Fibroblast of skin of left quadriceps (primary cell): ENCODE measurements at places on chromosomes 1 and 21.

DNA sequence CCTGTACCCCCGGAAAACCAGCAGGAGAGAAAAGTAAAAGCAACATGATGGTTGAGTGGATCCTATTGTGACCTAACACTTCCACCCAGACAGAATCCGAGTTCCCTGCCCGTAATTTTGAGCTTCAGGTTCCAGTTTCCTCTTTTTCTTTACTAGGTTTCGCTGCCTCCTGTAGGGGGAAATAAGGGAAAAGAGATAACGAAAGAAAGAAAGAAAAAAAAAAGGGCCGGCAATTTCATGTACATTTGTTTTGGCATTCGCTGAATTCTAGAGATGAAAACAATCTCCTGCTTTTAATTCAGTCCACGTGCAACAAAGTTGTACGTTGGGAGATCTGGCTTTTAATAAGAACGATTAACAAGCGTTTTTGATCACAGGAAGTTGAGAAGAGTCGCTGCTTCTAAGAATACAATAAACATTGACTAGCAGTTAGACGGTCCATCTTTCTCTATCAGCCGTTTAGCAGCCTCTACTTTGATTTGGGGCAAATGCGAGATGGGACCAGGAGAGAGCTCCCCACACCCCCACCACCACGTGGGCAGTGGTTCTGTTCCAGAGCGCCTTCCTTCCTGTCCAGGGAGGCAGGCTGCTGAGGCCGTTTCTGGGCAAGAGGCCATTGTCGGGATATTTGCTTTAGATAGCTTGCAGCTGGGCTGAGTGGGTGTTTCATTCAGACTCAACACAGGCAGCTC, 155.9 kb upstream of the RUNX1 start:
- peak; percentile 69 for DNase-seq

DNA sequence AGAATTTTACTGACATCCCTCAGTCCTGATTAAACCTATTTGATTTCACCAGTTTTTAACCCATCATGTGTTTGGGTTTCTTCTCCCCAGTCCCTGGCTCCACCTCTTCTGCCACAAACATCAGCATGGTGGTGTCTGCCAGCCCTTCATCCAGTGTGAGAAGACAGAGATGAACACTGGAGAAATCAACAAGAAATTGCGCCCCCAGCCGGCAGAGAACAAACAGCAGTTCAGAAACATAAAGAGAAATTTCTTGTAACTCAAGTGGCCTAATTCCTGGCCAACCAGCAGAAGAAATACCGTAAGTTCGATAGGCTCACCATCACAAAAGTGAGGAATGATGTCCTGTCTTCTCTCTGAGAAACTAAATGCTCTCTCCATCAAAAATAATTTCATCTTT, 18.3 kb downstream of the S100A11 start:
- no peak for DNase-seq

DNA sequence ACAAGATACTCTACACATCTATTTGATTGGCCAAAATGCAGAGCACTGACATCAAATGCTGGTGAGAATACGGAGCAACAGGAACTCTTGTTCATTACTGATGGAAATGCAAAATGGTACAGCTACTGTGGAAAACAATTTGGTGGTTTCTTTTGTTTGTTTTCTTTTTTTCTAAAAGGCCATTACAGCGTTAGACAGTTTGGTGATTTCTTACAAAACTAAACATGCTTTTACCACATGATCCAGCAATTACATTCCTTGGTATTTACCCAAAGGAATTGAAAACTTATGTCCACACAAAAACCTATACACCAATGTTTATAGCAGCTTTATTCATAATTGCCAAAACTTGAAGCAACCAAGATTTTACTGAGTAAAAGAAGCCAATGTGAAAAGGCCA, 66.4 kb upstream of the FBXO28 start:
- no peak for DNase-seq

DNA sequence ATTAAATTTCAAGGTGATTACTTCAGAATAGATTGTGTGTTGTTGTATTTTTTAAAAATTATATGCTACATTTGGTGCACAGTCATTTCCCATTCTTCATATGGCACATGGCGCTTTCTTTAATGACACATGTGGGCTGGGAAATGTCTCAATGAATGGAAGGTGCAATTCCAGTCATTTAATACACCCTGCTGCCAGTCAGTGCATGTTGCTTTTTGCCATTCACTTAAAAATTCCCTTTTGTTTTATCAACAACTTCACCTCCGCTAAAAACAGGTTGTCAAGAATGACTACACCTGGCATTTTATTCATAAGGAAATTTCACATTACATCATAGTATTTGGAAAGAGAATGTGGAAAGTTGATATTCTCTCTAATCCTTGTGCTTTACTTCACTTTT, 716.4 kb upstream of the ADAMTS5 start:
- no peak for DNase-seq

- no peak for DNase-seq
These were observed 105.3 kb downstream of the BACH1 start for GRCh38 chr21:29403922-29404538.
